ENCODE measurements at places on chromosomes 3 and 15.

GRCh38 chr15:74490339-74490689, 29.4 kb upstream of the UBL7 start:
- no peak for DNase-seq

- DNase-seq: no peak
Observed at GRCh38 chr3:55637906-55638638, 151.0 kb upstream of the WNT5A start.

DNA sequence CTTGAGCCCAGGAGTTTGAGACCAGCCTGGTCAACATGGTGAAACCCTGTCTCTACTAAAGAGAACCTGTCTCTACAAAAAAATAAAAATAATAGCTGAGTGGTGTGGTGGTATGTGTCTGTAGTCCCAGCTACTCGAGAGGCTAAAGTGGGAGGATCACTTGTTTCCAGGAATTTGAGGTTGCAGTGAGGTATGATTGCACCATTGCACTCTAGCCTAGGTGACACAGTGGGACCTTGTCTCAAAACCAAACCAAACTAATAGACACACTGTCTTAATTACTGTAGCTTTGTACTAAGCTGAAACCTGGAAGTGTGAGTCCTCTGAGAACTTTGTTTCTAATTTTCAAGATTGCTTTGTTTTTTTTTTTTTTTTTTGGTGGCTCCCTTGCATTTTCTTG, 30.4 kb downstream of the MGA start:
- no peak for DNase-seq

DNA sequence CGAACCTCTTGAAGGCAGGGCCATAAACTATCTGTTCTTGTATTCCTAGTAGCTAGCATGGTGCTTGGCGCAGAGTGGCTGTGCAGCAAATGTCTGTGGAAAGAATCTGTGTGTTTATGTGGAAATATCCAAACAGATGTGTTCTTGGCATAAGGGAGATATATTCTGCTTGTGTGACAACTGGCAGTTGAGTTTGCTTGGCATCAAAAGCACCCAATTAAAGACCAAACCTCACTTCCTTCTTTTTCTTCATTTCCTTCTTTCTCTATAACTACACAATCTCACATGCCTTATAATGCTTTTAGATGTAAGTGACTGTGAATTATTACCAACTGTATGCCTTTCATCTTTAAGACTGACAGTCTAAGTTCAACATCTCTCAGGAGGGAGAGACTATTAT, 296.5 kb downstream of the SLC9A9 start:
- DNase-seq: no peak

DNA sequence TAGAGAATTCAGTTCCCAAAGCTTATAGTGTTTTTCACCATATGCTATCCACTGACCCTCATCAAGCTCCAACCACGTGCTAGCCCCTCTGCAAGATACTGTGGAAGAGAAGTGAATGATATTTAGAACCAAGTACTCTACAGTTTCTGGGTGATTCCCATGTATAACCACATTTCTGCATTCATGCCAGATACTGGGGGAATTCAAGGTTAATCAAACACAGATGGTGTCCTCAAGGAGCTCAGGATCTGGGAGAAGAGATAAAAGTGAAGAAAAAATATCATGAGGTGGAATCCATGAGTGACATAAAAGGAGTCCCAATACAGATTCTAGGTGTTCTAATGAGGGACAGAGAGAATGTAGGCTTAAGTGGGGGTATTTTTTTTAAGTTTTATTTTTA, 195.8 kb downstream of the FHIT start:
- DNase-seq: no peak

- no peak for DNase-seq
Observed at GRCh38 chr3:10524799-10525301, 19.5 kb upstream of the ATP2B2 start.

- DNase-seq: no peak
Observed at GRCh38 chr3:72914383-72914782, 26.5 kb downstream of the GXYLT2 start.

GRCh38 chr15:90126022-90126421, 23.8 kb upstream of the IDH2 start:
- DNase-seq: no peak

DNA sequence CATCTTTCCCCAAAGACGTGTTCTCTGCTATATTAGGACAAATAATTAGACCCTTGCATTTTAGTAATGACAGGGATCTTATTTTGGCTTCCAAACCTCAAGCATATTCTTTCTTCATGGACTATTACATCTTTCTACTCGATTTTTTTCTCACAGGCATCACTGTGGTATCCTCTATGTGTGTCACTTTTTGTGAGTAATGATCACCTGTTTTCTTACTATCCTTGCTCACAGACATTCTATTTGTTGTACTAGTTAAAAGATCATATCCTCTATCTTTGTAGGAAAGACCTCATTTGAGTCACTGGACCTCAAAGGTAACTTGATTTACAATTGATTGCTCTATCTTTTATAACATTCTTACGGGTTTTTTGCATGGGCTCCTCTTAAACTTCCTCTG, 6.8 kb downstream of the C3orf80 start:
- DNase-seq: no peak

DNA sequence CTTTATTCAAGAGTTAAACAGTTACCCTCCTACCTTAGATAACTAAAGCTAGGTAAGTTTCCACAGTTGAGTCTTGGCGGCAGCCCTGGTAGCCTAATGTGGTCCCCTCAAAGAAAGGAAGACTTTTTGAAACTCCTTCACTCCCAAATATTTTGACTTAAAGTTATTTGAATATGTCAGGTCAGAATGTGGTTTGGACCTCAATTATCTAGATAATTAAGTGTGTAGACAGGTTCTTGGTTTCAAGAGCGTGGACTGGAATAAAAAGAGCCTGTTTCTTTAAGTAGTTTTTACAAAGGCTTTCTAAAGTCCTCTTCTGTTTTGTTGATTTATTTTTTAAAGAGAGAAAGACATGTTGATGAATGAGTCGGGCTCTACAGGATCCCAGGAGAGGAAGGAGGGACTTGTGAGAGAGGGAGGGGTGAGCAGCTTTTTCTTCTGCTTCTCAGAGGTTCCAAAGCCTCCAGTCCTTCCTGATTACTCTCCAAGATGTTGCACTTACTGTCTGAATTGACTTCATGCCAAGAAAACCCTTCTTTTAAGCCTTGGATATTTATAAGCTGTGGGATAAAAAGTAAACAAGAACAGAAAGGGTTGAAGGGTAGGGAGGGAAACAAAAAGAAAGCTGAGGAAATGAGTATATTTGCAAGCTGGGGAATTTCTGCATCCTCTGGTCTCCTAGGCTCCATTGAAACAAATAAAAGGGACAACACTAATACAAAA, 457.4 kb downstream of the IGSF11 start:
- no peak for DNase-seq

DNA sequence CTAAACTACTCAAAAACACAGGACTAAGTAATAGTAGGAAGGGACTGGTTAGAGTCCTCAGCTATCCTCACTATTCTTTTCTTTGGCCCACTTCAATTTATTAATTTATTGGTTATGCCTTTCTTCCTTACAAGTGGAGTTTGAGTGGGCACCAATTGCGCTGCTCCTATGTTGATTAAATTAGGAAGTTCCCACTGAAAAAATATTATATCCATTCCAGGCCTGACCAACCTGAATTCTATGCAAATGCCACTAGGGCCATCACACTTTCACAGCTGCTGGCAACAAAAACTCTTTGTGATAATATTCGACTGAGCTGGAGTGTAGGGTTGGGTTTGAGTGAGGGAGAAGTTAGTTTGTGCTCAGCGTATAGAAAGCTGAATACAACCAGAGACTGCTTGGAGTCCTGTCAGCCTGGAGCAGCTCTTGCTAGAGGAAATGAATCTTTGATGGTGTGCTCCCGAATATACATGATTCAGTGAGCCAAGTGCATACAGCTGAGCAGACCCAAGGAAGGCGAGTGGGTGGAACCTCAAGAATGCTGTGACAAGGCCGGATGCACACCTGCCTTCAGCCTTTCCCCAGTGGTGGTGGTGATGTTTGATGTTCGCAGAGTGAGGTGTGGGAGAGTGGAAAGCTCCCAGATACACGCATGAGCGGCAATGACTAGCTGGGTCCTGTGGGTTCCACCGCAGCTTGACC, 1.5 kb downstream of the ARHGEF3 start:
- no peak for DNase-seq

GRCh38 chr15:40357723-40358470, at the start of gene DISP2:
DISP2 (plus strand) TSS chr15:40358219; CDS start chr15:40358322, 103 bp downstream.
- DNase-seq: peak; percentile 89

DNA sequence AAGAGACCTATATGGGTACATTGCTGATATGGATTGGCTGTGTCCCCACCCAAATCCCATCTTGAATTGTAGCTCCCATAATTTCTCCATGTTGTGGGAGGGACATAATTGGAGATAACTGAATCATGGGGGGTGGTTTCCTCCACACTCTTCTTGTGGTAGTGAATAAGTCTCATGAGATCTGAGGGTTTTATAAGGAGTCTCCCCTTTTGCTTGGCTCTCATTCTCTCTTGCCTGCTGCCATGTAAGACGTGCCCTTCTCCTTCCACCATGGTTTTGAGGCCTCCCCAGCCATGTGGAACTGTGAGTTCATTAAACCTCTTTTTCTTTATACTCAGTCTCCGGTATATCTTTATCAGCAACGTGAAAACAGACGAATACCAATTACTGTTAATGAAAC, 5.0 kb upstream of the ARRDC4 start:
- no peak for DNase-seq

DNA sequence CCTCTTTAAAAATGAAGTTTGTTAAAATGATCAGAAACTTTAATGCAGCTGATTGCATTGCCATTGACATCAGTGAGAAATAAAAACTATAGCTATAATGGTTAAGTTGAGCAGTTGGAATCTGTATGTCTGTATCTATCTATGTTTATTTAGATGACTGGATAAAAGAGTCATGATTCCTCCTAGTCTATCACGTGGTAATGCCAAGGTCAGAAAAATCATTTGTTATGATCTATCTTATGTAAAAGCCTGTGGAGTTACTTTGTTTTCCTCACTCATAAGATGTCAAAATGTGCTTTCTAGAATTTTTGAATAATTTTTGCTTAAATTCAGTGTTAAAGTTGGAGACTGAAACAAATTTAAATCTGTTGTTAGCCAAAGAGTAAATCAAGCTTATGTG, 63.3 kb downstream of the MBNL1 start:
- no peak for DNase-seq

DNA sequence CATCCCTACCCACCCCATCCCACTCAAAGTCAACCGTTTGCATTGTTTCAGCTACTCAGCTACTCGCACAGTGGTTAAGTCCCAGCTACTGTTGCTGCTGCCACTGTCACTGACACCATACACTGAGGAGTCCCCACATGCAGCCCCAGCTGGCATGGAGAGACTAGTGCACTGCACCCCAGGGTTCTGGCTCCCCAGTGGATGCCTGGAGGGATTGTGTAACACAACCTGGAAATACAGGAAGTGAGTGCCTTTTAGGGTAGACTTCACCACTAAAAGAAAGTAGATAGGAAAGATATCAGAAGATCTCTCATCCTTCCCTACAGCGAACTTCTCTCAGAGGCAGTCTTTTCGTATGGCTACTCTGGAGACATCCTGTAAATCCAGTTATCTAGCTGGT, 169.2 kb upstream of the STRIT1 start:
- no peak for DNase-seq

- no peak for DNase-seq
Observed at GRCh38 chr3:5205165-5205941, 17.8 kb downstream of the EDEM1 start.

GRCh38 chr3:50112462-50112861, 23.7 kb downstream of the RBM5 start:
- no peak for DNase-seq

GRCh38 chr3:132160198-132160597, 125.4 kb upstream of the CPNE4 start:
- DNase-seq: no peak

DNA sequence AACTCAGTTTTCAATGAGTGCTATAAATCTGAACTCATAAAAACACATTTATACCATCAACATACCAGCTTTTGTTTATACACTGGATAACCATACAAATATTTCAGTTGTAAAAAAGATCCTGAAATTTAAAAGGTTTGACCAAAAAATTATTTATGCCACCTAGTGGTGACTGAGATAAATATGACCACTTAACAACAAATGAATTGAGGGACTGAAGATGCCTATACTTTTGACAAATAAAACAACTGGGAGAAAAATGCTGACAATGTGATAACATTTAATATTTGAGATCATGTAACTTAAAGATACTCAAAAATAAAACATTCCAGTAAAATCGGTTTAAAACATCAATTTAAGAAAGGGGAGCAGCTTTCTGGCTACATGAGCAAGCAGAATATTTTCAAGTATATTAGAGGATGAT, 30.4 kb downstream of the ATG3 start:
- DNase-seq: no peak

DNA sequence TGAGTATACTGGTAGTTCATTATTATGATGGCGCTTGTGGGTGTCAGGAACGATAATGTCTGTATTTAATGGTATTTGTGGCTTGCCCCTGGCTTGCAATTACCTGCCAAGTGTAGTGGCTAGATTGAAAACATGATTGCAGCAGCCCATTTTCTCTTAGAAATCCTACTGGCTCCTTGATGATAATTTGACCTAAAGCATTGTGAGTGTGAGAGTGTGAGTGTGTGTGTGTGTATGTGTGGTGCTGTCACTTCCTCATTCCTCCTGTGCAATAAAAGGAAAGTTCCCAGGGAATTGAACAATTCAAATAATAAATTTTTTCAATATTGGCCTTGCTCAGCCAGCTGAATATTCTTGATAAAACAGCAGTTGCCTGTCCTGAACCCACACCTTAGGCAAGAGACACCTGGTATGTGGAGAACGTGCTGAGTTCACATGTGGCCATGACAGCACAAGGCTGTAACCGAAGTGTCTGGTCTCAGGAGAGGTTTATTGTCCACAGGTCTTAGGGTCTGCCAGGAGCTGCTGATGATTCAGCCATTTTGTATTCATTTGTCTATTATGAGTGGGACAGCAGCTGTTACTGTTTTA, 193.3 kb downstream of the CD47 start:
- DNase-seq: no peak

DNA sequence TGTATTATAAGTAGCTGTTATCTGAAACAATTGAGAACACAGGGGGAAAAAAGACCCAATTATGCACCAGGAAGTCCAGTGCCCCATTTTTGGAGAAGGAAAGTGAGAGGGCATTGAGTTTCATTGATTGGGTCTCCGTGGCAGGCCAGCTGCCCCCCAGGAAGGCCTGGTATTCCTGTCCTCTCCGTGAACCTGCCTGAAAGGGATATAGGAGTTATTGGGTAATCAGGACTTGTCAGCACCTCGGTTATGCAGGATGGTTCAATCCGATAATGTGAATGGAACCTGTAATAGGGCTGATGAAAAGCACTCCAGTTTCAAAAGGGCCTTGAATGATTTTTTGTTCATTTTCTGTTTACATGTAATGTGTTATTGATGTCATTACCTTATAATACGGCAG, 122.0 kb upstream of the RARB start:
- DNase-seq: no peak

- DNase-seq: no peak
Observed at GRCh38 chr3:121481106-121481880, 64.5 kb downstream of the POLQ start.

DNA sequence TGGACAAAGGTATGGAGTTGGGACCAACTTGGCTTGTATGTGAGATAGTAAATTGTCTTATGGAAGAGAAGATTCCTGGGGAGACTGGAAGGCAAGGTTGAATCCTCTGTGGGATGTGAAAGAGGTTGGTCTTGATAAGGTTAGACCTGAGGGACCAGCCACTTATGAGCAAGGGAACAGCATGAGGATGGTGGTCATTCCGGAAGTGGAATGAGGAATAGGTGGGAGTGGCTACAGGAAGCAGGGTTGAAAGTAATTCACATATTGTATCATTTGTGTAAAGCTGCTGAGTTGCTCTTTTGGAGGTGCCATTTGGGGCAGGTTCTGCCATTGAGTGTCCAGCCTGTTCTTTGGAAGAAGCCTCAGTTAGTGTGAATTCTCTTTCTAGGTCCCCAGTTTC, 13.2 kb downstream of the USP13 start:
- DNase-seq: no peak

- DNase-seq: no peak
Observed at GRCh38 chr3:50605901-50606326, 5.7 kb downstream of the CISH start.
